BE2C (cell line): ENCODE measurements at places on chromosomes 3 and 15.

GRCh38 chr3:138132239-138132638 is at the start of gene A4GNT:
TSS of gene A4GNT (minus strand) at chr3:138132390. CDS start at chr3:138131256, 1,134 bp downstream.
- no peak for DNase-seq

DNA sequence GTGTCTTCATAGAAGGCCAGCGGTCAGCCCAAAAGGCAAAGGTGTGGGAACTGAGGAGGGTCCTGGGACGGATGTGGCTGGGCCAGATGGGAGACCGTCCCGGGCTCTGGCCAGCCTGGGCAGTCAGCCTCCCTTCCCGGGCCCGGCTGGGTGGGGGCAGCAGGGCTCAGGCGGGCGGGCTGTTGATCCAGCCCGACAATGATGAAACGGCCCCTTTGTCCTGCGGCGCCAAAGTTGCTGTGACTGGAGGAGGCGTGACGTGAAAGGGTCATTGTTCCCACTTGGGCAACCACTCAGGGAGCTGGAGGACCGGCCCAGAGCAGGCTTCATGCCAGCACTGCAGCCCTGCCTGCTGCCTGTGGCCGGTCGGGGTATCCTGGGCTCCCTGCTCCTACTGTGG is 16.5 kb downstream of the DUSP7 start:
- DNase-seq: no peak

DNA sequence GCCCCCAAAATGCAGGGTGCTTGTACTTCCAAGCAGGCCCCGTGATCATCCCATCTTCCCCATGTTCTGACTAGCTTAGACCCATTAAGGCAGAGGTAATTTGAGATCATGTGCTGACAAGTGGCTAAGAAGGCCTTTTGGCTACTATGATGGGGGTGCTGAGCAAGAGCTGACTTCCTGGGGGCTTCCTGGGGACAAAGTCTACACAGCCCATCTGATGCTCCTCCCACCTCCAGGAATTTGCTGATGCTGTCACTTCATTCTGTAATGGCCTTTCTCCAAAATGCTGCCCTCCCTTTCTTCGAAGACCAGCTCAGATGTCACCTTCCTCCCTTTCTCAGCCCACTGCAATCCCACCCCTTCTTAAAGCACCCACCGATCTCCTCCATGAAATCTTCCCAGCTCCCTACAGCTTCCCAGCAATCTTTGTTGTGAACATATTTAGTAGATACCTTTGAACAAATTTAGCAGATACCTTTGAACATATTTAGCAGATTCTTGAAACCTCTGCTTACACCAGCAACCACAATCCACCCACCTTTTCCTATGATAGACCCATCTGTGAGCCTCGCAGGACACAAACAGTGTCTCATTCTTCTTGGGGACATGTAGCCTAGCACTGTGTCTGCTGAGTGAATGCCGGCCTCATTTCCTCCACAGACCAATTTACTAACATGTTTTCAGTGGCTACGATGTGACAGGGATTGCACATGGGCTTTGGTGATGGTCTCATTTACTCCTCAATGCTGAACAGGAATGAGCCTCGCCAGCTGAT is 223.3 kb downstream of the EPHB1 start:
- no peak for DNase-seq

DNA sequence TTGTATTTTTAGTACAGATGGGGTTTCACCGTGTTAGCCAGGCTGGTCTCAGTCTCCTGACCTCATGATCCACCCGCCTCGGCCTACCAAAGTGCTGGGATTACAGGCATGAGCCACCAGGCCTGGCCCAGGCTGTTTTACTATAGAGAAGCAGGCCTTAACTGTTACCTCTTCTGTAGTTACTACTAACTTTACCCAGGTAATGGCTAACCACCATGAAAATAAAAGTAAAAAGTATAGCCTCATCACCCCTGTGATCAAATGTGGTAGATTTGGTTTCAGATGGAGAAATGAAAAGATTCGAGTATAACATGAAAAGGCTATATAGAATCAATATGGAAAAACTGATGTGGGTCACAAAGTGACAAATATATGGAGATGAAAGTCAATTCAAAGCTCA is 210.1 kb downstream of the CD47 start:
- no peak for DNase-seq
